Fibroblast of skin of right quadriceps (primary cell): ENCODE measurements at places on chromosomes 1 and 21.

DNA sequence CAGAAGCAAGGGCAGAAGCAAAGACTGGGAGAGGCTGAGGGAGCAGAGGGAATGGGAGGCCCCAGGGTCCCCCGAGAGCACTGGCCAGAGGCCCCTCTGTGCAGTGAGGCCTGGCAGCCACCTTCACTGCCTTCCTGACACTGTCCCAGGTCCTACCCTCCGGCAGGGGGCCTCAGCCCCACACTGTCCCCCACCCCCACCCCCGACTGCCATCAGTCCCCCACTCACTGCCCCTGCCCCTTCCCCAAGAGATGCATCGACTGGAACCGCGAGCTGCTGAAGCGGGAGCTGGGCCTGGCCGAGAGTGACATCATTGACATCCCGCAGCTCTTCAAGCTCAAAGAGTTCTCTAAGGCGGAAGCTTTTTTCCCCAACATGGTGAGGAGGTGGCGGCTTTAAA is 13.0 kb upstream of the PADI6 start:
- no peak for DNase-seq

- no peak for DNase-seq
Observed at GRCh38 chr1:206816390-206817287, 44.3 kb upstream of the IL10 start.

DNA sequence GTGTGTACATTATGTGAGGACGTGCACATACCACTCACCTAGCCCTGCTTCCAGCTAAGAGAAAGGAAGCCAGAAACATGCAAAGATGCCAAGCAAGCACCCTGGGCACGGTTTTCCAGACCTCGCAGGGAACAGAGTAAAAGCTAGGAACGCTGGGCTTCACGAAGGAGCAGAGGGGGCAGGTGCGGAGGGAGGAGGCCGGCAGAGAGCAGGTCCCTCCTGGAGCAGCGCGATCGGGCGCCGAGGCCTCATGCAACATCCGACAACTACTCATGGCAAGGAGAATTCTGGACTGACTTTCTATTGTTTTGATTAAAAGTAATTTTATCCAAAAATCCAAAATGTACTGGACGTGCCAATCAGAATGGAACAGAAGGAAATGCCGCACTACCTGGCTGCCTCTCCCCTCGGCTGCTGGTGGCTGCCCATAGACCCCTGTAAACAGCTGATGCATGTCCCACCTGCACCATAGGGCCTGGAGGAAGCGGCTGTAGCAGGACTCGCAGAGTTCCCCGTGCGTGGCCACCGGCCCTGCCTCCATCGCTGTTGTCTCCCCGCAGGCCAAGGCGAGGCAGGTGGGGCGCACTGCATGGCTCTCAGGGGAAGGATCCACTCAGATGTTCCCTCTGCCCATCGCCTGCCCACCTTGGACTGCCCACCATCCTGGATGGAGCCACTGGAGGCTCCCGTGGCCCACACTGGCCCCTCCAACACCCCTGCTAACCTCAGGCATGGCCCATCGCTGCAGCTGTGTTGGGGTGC is 93.5 kb downstream of the WDR4 start:
- no peak for DNase-seq

- DNase-seq = peak; percentile 94
Observed at GRCh38 chr1:183633676-183634343, 1.8 kb downstream of the ARPC5 start.

GRCh38 chr1:20110679-20111078 is 8.7 kb downstream of the PLA2G2D start:
- DNase-seq = peak; percentile 11

DNA sequence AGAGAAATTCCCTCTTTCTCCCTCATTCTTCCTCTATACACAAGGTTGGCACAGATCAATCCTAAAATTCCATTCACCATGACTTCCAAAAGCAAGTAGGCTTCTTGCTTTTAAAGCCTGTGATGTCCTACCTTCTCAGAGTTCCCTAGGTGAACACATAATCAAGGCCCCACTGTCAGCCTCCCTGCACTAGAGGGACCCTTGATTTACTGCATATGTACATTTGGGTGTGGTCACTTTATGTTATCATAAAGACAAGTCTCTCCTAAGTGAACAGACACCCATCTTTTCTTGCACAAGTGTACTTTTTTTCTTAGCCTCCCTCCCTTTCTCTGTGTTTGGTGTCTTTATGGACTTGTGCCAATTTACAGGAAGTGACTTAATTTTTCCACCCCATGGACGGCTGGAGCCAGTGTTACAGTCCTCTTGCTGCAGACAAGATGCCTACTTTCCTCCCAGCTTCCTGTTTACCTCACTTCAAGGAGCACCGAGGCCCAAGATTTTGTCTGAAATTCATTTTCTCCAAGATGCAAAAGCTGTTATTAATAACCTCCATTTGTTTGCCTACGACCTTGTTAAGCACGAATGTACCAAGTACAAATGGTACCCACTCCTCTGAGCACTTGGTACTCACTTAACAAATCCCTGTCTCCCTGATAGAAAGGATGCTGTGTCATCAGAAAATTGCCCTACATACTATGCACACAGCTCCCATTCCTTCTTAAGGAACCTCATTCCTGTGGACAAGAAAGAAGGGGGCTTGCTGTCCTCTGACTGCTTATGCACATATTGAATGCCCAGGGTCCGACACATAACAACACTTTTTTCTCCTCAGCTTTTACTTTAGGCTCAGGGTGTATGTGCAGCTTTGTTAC is 82.8 kb upstream of the SLC44A3 start:
- peak; percentile 59 for DNase-seq

DNA sequence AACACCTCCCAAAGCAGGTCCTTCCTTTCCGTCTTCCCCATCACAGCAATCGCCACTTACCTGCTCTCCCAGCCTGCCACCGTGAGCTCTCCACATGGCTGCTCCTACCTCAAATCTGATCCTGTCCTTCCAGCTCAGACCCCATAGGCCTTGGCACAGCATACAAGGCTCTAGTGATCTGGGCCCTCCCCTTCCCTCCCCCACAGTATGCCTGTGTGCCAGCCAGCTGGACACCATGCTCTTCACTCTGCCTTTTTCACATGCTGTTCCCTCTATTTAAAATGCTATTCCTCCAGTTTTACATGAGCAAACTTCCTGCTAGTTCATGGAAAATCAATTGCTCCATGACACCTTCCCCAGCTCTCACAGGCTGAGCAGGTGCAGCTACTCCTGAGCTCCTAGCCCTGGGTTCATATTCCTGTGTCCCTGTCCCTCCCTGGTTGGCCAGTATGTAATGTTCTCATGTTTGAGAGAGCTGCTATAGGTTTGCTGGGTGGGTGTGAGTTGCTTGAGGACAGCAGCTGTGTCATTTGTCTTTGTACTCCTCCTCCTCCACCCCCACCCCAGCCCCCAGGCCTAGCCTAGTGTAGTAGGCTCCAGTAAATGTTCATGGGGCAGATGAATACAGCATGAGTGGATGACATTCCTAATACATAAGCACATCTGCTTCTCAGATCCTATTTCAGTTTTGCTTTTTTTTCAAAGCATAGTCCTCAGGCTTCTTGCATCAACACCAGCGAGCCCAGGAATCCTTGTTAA is 6.3 kb upstream of the TNNT2 start:
- DNase-seq = peak; percentile 95
